ENCODE measurements at places on chromosomes 2 and 18. TPM values are rescaled to one million over a fixed set of nuclear protein-coding genes. Genes with fewer than 3 reads are reported as not detected.

GRCh38 chr2:145136702-145137101, 616.8 kb upstream of the ZEB2 start:
- H3K27ac ChIP-seq = no peak overlapping the region
- DNase-seq = no peak
- no peak overlapping the region for H3K4me3 ChIP-seq
- H3K4me1 ChIP-seq = no peaks in the 10 kb centered on the region

DNA sequence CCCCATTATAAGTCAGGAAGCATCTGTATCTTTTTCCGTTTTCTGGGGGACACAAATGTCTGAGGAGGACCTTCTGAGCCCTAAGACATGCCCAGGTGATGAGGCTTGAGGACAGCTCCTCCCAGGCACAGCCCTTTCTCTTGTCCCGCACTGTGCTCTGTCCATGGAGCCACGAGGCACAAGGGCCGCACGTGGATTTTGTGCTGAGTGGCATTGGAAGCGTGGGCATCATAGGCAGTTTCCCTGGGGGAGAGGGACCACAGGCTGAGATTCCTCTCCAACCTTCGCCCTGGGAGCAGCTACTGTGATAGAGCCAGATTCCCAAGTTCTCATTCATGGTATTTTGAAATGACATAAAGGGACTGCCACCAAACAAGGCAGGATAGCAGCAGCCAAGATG, 139.9 kb downstream of the SH3RF3 start:
- no peaks in the 10 kb centered on the region for H3K27me3 ChIP-seq
- H3K27ac ChIP-seq = no peak overlapping the region
- no peak overlapping the region for H3K4me3 ChIP-seq
- DNase-seq = no peak
- H3K36me3 ChIP-seq = no peaks in the 10 kb centered on the region

GRCh38 chr18:10161315-10161714, 247.5 kb downstream of the VAPA start:
- no peaks in the 10 kb centered on the region for H3K4me1 ChIP-seq
- no peak for DNase-seq
- H3K36me3 ChIP-seq = no peaks in the 10 kb centered on the region
- no peak overlapping the region for H3K27ac ChIP-seq

DNA sequence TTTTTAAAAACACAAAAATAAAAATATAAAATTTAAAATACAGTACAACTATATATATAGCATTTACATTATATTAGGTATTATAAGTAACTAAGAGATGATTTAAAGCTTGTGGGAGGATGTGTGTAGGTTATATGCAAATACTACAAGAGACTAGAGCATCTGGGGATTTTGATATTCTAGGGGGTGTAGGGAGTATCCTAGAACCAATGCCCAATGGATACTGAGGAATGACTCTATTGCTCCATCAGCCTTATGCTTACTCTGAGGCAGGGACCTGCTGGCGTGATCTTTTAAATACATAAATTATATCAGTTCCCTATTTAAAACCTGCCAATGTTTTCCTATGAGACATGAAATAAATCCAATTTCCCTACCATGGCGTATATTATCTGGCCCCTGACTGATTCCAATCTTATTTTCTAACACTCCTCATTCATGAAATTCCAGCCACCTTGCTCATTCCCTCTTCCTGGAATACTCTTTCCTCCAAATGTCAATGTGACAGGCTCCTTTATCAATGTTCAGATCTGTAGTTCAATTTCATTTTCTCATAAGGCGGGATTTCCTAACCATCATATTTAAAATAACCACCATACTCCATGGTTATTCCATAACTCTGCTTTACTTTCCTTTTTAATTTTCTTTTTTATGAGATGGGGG, 22.2 kb downstream of the SP3 start:
- DNase-seq = no peak
- H3K36me3 ChIP-seq = peaks cover 18% of the 10 kb centered on the region
- peaks cover 79% of the 10 kb centered on the region for H3K4me1 ChIP-seq
- peak overlapping the region; percentile 48 for H3K4me3 ChIP-seq
- no peaks in the 10 kb centered on the region for H3K27me3 ChIP-seq

Gene COA5
- total RNA-seq = 16.6 TPM

Data from natural killer cell treated with Interleukin-12 subunit alpha and Interleukin-12 subunit beta and Interleukin-15 and Interleukin-18, amount 100 ng/mL, for 72 hours (primary cell).